Renal cortical epithelial cell (primary cell): ENCODE measurements at places on chromosomes 4 and X.

DNA sequence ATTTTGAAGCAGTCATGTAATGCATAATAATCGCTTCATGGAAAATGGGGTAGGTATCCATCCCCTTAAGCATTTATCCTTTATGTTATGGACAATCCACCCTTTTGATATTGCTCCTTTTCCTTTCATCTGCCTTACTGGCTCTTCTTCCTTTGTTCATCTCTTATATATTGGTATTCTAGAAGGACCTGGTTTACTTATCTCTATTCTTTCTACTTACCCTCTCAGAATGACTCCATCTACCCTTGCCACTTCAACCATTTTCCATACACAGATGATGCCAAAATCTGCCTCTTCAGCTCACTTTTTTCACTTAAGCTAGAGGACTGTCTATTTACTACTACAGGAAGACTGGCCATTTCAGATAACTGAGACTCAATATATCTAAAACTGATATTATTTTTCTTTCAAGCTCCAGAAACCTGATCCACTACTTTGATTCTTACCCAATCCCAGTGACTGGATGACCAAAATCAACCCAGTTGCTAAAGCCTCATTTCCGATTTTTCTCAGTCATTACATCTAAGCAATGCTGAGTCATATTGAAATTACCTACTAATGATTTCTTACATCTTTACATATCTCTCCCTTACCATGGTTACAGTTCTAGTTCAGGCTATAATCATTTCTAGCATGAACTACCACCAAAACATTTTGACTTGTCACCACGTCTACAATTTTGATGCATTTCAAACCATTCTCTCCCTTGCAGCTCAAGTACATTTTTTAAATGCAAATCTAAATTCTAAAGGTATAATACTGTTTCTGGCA lies 93.7 kb downstream of the FAAH2 start:
- DNase-seq = no peak

DNA sequence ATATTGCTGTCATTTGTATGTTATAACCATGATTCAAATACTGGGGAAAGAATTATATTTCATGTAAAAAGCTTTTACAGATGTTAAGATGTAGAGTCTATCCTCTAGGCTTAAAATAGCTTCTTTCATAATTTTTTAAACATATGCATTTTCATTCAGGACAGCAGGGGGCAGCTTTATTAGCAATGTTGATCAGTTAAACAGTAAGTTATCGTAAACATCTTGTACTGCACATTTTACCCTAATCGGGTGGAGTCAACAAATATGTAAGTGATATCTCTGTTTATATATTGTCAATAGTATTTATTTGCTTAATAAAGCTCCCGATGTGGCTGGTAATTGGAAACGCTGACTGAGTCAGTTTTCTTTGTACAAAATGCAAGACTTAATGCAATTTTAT lies 142.5 kb upstream of the MED14 start:
- peak; percentile 29 for DNase-seq

GRCh38 chrX:120603707-120604360 lies at the start of gene MCTS1:
MCTS1 (plus strand) TSS chrX:120604101; CDS start chrX:120604237, 136 bp downstream.
- DNase-seq = peak; percentile 97

- DNase-seq = no peak
These were observed 570 bp downstream of the WDR44 start for GRCh38 chrX:118346258-118347094.

DNA sequence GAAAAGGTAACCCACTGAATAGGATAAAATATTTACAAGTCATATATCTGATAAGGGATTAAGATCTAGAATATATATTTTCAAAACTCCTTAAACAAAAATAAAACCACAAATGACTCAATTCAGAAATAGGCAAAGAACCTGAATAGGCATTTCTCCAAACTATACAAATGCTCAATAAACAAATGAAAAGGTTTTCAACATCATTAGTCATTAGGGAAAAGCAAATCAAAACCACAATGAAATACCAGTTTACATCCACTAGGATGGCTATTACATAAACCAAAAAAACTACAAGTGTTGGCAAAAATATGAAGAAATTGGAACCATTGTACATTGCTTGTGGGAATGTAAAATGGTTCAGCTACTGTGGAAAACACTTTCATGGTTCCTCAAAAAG lies 167.0 kb upstream of the GALNT7 start:
- DNase-seq = peak; percentile 68

DNA sequence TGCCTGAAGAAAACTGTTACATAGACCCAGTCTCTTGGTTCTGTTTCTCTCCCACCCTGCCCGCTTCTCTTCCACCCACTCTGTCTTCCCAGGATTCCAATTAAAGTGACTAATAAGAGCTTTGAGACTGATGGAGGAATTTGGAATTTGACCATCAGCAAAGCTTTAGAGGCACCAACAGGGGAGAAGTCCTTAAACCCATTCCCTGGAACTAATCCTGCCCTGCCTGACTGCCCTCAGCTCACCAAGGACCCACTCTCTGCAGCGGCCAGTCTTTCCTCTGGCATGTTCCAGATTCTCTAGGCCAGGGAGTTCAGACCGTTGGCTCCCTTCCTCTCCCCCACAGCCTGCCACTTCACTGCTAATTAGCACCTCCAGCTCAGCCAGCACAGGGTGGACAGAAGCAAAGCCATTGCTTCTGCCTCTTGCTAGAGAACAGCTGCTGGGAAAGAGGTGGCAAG lies 23.9 kb downstream of the SCD5 start:
- DNase-seq = peak; percentile 93

DNA sequence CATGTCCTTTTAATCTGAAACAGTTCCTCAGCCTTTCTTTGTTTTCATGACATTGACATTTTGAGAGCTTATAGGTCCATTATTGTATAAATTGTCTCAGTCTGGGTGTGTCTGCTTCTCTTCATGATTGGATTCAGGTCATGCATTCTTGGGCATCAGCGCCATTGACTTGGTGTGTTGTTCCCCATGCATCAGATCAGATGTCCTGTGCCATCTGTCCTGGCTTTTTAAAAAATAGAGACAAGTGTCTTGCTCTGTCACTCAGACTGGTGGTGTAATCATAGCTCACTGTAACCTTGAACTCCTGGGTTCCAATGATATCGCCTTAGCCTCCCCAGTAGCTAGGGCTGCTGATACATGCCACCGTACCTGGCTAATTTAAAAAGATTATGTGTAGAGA lies 55.7 kb downstream of the TBC1D14 start:
- no peak for DNase-seq

DNA sequence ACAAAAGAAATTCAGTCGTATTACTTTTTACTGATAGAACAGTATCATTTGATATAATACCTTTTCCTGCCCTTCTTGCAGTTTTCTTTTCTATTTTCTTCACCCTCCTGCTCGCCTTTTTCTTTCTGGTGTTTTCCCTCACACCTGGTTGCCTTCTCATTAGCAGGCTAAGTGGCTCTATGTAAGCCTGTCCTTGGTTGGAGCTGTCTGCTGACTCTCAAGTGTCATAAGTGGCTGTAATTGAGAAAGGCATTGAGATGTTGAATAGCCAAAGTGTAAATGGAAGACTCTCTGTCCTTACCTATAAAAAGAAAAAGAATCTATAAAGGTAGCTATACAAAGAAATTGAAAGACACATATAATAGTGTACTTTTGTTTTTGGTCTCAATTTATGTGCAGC lies 180.7 kb downstream of the ADGRL3 start:
- no peak for DNase-seq

GRCh38 chr4:8321771-8322170 lies 52.2 kb downstream of the HTRA3 start:
- DNase-seq = no peak

DNA sequence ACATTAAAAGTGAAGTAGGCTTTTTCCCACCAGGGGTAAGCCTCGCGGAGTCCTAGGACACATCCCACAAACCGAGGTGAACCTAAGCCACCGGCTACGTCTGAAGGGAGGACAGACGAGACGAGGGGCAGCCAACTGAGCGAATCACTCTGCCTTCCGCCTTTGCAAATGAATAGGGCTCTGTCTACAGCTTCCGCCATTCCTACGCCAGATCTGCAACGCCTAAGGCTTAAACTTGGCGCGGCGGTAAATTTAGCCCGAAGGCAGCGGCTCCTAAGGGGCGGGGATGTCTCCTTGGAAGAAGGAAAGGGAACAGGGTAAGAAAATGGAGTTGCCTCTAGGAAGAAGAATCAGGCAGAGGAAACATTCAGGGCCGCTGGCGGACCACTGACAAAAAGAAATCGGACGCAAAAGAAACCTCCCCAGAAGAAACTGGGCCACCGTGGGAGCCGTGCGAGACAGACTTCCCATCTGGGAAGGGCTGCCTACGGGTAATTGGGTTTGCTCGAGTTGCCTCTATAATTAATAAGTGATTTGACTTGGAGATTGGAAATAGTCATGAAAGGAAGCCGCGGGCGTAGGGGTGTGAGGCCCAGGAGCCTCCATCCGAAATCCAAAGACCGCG lies 90.5 kb downstream of the BCOR start:
- DNase-seq = no peak

- DNase-seq = no peak
These were observed 159.2 kb downstream of the TECRL start for GRCh38 chr4:64250061-64250460.

GRCh38 chr4:153067376-153067775 lies 131.3 kb downstream of the FHDC1 start:
- peak; percentile 83 for DNase-seq

- no peak for DNase-seq
These were observed 55.6 kb downstream of the RTL9 start for GRCh38 chrX:110414273-110414672.

DNA sequence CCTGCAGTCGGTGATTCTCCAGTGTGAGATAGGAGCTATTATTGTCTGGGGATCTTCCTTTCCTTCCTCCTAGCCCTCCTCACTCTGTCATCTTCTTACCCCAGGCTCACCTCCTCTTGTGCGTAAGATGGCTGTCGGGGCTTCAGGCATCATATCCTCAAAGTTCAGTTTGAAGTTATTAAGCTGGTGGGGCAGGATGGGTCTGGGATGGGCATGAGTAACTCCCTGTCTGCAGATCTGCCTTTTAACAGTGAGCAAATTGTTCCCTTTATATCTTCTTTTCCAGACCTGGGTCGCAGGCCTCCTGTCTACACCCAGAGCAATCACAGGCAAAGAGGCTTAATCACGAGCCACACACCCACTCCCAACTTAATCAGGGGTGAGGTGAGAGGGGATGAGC lies 900 bp upstream of the MTMR1 start:
- no peak for DNase-seq

GRCh38 chr4:85777908-85778631 lies 303.1 kb downstream of the ARHGAP24 start:
- DNase-seq = peak; percentile 94
